Type B pancreatic cell (in vitro differentiated cells): ENCODE measurements at places on chromosomes 7 and 10.

DNA sequence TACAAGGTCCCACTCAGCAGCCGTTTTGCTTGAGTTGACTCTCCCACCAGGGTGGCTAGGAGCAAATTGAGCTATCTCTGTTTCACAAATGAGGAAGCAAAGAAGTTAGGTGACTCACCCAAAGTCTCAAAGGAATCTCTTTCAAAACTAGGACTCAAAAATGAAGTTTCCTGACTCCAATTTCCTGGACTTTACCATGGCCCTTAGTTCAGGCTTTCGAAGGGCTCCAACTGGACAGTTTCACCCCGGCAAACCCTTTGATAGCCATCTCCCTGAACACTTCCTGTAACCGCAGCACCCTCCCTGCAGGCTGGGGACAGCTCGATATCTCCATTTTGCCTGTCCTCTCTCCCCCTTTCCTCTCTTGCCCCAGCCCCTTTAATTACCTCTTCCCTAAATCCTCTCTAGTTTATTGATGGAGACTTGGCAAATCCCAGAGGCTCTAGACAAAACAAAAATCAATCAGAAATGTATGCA is 4.7 kb upstream of the AFAP1L2 start:
- peaks cover 11% of the 10 kb centered on the region for H3K4me1 ChIP-seq
- H3K27me3 ChIP-seq: peaks cover 52% of the 10 kb centered on the region
- H3K4me3 ChIP-seq: no peak overlapping the region

- H3K27ac ChIP-seq: no peak overlapping the region
- no peak for DNase-seq
- no peaks in the 10 kb centered on the region for H3K27me3 ChIP-seq
- H3K4me1 ChIP-seq: no peaks in the 10 kb centered on the region
- peaks cover 14% of the 10 kb centered on the region for H3K36me3 ChIP-seq
These were observed 89.6 kb downstream of the LCOR start for GRCh38 chr10:96921655-96922054.

GRCh38 chr7:132065193-132065988 is 509.0 kb upstream of the PODXL start:
- peaks cover 20% of the 10 kb centered on the region for H3K4me1 ChIP-seq
- H3K27me3 ChIP-seq: peaks cover 23% of the 10 kb centered on the region
- no peaks in the 10 kb centered on the region for H3K36me3 ChIP-seq
- H3K27ac ChIP-seq: no peak overlapping the region
- H3K4me3 ChIP-seq: no peak overlapping the region
- DNase-seq: no peak

- no peak overlapping the region for H3K4me3 ChIP-seq
- no peak overlapping the region for H3K27ac ChIP-seq
- H3K27me3 ChIP-seq: no peaks in the 10 kb centered on the region
- DNase-seq: no peak
These were observed 639.0 kb downstream of the AUTS2 start for GRCh38 chr7:70237256-70237655.

DNA sequence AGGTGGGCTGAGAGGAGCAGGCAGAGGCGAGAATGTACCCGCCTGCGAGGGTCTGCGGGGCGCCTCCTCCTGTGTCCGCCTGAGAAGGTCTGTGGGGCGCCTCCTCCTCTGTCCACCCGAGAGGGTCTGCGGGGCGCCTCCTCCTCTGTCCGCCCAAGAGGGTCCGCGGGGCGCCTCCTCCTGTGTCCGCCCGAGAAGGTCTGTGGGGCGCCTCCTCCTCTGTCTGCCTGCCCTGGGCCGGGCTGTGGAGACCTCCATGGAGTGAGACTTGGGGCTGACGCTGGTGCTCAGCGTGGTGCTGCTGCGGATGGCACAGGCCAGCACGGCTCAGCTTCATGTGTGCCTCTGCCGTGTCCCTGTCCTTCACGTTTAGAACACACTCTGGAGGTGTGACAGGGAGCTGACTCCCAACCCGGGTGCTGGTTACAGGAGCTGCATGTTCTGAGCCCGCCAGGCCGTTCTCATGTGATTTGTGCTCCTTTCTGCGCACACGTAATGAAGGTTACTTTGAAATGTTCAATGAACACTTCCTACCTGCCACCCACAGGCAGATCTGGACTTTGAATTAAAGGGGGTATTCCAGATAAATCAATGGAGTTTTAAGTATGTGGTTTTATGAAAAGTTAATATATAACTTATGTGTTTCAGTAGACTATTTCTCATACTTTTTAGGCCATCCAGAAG is 20.5 kb upstream of the GET4 start:
- H3K36me3 ChIP-seq: peaks cover 24% of the 10 kb centered on the region
- H3K4me3 ChIP-seq: no peak overlapping the region
- no peaks in the 10 kb centered on the region for H3K27me3 ChIP-seq

DNA sequence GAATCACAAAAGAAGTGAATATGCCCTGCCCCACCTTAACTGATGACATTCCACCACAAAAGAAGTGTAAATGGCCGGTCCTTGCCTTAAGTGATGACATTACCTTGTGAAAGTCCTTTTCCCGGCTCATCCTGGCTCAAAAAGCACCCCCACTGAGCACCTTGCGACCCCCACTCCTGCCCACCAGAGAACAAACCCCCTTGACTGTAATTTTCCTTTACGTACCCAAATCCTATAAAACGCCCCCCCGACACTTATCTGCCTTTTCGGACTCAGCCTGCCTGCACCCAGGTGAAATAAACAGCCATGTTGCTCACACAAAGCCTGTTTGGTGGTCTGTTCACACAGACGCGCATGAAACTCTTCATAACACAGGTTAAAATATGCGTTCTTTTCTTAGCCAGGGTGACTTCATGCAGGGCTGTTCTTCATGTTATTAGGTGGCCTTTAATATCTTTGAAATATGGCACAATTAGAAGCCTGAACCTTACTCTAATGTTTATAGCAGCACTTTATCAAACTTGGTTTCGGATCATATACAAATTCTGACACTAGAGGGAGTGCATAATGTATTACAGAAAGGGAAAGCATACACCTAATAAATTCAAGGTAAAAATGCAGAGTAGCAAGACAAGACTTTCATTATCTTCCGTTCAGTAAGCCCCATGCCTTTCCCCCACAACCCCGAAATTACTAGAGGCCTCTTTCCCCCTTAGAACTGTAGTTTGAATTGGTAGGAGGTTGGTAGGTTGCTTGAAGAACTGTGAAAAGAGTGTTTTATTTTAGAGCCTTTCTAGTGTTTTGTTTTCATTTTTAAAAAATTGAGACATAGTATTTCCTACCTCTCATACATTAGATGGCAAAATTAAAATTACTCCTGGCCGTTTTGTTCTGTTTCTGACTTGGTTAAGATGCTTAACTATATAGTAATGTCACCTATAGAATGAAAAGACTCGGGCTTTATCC is 117.9 kb downstream of the NPY start:
- H3K4me1 ChIP-seq: peaks cover 6% of the 10 kb centered on the region
- no peaks in the 10 kb centered on the region for H3K36me3 ChIP-seq
- peaks cover 25% of the 10 kb centered on the region for H3K27me3 ChIP-seq
- no peak for DNase-seq
- H3K4me3 ChIP-seq: no peak overlapping the region

DNA sequence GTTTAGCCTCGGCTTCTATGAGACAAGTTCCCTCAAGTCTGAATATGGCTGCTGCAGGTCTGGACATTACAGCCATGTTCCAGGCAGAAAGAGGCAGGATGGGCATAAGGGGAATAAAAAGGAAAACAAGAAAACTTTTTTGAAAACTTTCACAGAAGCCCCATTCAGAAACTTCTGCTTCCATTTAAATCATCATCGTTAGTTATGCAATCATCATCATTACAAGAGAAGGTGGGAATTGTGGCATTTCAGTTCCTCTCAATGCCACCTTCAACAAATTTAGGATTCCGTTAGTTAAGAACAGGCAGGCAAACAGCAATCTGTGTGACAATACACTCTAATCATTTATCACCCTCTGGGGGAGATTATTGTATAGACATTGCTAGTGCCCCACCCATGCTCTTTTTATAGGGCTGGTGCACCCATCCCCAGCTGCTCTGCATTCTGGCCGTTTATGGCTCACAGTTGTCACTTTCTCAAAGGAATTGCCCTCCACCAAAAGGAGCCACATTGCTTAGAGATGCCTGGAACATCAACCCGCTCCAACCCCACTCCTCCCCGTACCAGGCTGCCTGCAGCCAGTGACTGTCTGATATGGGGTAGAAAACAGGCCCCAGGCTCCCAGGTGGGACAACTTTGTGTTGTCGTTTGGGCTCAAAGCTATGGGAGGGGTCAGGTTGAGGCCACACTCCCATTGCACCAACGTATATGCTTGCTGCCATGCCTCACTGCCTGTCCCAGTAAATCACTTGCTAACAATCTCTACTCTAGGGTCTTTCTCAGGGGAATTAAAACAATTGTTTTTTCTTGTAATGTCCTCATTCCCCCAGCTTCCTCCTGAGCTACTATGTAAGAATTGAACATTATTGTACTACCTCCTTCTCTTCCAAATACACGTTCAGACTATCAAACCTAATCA is 24.2 kb downstream of the ITGB8 start:
- H3K4me1 ChIP-seq: peaks cover 41% of the 10 kb centered on the region
- H3K27ac ChIP-seq: no peak overlapping the region
- peaks cover 6% of the 10 kb centered on the region for H3K36me3 ChIP-seq
- H3K27me3 ChIP-seq: no peaks in the 10 kb centered on the region
- DNase-seq: no peak
- no peak overlapping the region for H3K4me3 ChIP-seq

GRCh38 chr10:96089116-96089515 is 41.0 kb upstream of the ZNF518A start:
- no peaks in the 10 kb centered on the region for H3K27me3 ChIP-seq
- H3K4me1 ChIP-seq: no peaks in the 10 kb centered on the region
- no peak overlapping the region for H3K27ac ChIP-seq
- H3K4me3 ChIP-seq: no peak overlapping the region
- no peak for DNase-seq

GRCh38 chr10:31927565-31927883 is 1.1 kb downstream of the ARHGAP12 start:
- no peaks in the 10 kb centered on the region for H3K36me3 ChIP-seq
- H3K27me3 ChIP-seq: no peaks in the 10 kb centered on the region
- H3K4me3 ChIP-seq: peak overlapping the region; percentile 95
- H3K27ac ChIP-seq: peak overlapping the region; percentile 92
- DNase-seq: no peak
- H3K4me1 ChIP-seq: peaks cover 12% of the 10 kb centered on the region

DNA sequence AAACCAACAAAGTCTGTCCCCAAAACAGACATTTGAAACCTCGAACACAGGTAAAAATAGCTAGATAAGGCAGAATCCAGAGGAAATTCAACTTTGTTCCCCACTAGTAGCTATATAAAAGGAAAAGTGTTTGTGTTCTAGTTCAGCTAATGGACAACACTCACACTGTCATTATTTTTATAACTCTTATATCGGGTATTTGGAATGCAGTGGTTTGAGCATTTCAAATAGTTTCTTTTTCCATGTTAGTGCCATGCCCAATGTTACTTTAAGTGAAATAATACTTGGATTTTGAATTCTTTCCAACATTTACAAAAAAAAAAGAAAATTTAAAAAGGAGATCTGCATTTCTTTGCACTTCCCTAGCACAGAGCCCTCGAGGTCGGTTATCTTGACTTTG is 213.6 kb downstream of the DOCK4 start:
- H3K4me1 ChIP-seq: peaks cover 8% of the 10 kb centered on the region
- H3K27me3 ChIP-seq: no peaks in the 10 kb centered on the region
- DNase-seq: no peak
- no peak overlapping the region for H3K27ac ChIP-seq
- peaks cover 12% of the 10 kb centered on the region for H3K36me3 ChIP-seq

- no peak overlapping the region for H3K27ac ChIP-seq
- peaks cover 19% of the 10 kb centered on the region for H3K4me1 ChIP-seq
- DNase-seq: no peak
These were observed 231.8 kb upstream of the CTBP2 start for GRCh38 chr10:125392154-125392553.

DNA sequence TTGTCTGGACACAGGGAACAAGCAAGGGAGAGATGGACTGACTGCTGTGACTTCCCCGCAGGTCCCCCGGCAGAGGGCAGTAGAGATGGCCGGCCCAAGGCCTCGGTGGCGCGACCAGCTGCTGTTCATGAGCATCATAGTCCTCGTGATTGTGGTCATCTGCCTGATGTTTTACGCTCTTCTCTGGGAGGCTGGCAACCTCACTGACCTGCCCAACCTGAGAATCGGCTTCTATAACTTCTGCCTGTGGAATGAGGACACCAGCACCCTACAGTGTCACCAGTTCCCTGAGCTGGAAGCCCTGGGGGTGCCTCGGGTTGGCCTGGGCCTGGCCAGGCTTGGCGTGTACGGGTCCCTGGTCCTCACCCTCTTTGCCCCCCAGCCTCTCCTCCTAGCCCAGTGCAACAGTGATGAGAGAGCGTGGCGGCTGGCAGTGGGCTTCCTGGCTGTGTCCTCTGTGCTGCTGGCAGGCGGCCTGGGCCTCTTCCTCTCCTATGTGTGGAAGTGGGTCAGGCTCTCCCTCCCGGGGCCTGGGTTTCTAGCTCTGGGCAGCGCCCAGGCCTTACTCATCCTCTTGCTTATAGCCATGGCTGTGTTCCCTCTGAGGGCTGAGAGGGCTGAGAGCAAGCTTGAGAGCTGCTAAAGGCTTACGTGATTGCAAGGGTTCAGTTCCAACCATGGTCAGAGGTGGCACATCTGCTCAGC is 6.0 kb downstream of the CYREN start:
- peaks cover 41% of the 10 kb centered on the region for H3K36me3 ChIP-seq
- DNase-seq: no peak
- H3K27ac ChIP-seq: peak overlapping the region; percentile 73
- no peaks in the 10 kb centered on the region for H3K27me3 ChIP-seq
- peaks cover 35% of the 10 kb centered on the region for H3K4me1 ChIP-seq

- no peaks in the 10 kb centered on the region for H3K27me3 ChIP-seq
- H3K4me1 ChIP-seq: no peaks in the 10 kb centered on the region
- no peak overlapping the region for H3K4me3 ChIP-seq
- no peaks in the 10 kb centered on the region for H3K36me3 ChIP-seq
These were observed 1016.4 kb upstream of the KCND2 start for GRCh38 chr7:119256446-119257131.

DNA sequence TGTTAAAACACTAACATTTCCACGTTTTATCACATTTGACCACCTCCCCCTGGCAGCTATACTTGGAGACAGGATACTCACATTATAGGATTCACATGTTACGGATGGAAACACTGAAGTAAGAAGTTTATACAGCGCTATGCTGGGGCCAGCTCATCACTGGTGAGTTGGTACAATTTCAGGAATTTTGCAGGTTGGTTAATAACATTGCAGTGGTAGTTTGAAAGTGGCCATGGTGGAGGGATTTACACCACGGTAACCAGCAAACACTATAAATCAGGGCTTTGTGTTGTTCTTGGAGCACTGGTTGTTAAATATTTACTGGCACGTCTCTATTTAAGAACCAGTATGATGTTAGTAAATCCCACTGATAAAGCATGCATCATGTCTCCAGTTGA is 174.0 kb downstream of the GFRA1 start:
- no peak overlapping the region for H3K27ac ChIP-seq
- H3K36me3 ChIP-seq: peaks cover 5% of the 10 kb centered on the region
- no peak for DNase-seq
